ENCODE measurements at places on chromosomes 6 and 20.

DNA sequence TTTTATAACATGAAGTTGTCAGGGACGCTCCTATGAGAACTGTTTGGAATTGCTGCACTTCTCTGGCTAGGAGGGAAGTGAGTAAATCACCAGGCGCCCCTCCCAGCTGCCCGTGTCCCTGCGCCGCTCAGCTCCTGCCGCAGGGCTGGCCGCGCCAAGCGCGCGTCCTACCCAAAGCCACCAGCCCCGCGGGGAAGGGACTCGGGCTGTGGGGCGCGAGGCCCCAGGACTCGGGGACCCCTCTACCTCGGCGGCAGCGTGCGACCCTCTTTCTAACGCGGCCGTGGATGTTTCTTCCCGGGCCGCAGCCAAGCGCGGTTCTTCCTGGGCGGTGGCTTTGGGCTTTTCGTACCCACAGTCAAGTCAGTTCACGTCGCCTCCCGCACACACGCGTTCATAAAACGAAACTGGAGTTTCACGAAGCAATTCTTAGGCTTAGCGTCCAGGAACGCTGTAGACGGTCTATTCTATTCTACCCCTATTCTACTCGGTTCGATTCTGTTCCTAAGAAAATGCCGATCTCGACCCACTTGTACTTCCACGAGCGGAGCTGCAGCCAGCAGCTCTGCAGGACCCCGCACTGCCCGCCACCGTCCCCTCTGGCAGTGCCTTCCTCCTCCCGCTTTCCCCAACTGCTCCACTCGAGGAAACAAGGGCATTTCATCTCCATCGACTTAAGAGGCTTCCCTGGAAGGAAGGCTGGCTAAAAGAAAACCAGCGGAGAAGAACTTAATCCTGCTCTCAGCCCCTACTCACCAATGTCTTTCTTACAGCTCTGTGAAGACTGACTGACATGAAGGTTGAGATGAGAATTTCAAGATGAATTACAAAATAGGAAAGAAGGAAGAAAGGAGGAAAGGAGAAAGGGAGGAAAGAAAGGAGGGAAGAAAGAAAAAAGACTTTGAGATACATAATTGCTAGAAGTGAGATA, 15.4 kb downstream of the FOXC1 start:
- no peak for DNase-seq

GRCh38 chr20:8874437-8874836, 194.4 kb upstream of the PLCB4 start:
- DNase-seq, result no peak

DNA sequence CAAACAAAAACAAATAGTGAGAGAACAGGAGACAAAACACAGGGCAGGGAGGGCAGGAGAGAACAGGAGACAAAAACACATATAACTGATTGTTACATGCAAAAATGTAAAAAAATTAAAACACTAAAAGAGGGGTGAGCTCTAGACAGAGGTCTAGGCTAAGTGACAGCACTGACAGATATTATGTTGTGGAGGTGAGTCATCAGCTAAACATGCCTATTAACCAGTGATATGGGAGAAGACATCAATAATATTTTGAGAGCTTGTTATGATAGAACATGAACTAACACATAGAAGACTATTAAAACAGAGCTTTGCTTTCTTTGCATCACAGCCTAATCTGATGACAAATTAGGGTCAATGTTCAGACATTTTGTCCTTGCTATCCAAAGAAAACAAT, 972.7 kb downstream of the PRIM2 start:
- no peak for DNase-seq

- DNase-seq, result no peak
Measured at GRCh38 chr20:24039196-24039595, 50.6 kb upstream of the GGTLC1 start.

- peak; percentile 17 for DNase-seq
Measured at GRCh38 chr20:3712279-3712873, at the start of gene SIGLEC1. SIGLEC1 (minus strand) TSS chr20:3712600; CDS start chr20:3707128, 5,472 bp downstream.

GRCh38 chr6:53989504-53989903, 121.7 kb upstream of the MLIP start:
- DNase-seq, result no peak

All from CD4-positive, alpha-beta T cell treated with Interleukin-12 subunit alpha and Interleukin-12 subunit beta, for 1 hour (primary cell).